ENCODE measurements at places on chromosomes 6 and 20.

GRCh38 chr6:81838031-81838430 lies 85.5 kb upstream of the TENT5A start:
- no peak for DNase-seq

DNA sequence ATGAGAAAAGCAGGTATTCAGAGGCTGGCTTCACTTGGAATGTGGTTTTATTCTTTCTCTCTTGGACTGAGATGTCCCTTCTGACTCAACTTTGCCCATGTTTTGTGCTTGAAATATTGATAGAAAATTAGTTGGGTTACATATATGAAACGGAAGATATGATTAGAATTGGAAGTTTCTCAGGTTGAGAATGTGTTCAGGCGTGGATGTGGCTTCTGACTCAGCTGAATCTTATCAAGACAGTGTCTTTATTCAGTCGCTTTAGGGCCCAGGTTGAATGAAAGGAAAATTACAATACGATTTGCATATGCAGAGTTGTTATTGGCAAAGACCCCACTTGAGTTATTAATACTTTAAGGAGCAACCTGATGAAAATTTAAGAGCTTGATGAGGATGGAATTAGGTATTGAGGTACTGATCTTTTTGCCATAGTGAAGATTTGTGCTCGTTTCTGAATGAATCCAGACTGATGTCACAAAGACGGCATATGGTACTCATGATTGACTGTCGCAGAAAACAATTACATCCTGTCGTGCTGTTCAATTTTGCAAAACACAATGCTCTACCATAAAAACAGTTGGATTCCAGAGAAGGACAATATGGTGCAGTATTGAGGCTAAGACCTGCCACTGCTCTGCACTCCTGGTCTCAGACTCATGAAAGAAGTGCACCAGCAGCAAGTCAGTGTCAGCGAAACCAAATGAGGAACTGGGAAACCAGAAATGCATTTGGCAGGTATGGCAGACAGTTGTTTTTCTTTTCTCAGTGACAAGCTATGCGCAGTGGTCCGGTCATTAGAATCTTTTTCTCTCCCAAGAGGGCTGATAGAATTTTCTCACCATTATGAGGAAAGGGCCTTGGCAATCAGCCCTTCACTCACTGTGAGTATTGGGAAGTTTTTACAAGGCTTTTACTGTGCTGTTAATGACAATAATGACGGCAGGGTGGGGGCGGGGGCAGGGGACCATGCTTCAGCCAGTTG lies 158.3 kb downstream of the DOK5 start:
- DNase-seq = no peak

DNA sequence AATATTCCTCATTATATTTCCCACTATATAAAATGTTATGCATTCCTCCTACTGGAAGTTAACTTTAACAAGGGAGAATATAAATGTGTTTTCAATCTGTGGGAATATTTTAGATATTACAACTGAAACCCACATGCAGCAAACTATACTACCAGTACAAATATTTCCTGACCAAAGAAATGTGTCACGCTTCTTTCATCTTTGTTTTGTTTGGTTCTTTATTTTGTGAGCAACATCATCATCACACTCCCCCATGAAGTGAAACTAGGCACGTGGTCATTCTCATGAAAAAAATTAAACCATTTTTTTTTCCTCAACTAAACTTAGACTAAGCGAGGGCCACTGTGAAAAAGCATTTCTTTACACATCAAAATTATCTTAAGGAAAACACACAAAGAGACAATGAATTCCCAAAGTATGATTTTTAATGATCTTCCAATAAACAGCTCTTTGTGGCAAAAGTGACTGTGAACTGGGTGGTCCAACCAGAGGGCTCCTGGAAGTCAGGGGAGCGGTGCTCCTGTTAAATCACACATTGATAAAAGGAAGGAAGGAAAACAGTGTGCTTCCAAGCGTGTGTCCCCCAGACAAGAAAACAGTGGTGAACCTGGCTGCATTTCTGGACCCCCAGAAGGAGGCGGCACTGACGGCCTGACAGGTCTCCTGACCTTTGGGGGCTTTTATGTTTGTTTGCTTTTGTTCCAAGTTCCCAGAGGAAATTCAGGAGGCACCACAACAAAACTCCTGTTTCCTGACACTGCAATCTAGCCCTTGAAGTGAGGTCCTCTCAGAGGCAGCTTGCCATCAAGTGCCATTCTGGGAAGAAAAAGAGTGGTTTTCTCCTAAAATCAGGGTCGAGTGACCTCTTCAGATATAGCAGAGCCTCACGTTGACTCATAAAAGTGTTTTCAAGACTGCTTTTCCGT lies 166.8 kb upstream of the FOXQ1 start:
- no peak for DNase-seq

DNA sequence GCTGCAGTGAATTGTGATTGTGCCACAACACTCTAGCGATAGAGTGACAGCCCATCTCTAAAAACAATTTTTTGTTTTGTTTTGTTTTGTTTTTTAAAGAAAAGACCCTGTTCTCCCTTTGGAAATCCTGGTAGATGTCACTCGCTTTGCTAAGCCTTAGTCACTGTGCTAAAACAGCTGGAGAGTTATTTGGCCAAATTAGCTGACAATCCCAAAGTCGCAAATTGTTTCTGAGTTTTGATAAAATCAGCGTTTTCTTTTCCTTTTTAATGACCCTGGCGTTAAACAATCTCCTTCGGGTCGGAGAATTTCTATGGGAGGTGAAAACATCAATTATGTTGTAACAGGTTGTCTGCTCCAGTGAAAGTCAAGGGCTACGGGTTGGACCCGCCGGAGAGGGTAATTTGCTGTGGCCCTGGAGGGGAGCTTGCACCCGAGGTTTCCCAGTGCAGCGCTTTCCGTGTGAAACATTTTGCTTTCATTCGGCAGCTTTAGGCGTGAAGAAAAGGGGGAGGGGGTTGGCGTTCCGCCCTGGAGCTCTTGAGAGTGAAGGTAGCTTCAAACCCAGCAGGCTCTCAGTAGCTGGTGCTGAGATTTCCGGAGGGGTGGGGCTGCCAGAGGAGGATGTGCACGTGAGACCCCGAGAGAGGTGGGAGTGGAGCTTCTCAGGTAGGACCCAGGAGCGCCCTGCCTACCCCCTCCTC lies 296.6 kb downstream of the PHACTR1 start:
- DNase-seq = no peak

DNA sequence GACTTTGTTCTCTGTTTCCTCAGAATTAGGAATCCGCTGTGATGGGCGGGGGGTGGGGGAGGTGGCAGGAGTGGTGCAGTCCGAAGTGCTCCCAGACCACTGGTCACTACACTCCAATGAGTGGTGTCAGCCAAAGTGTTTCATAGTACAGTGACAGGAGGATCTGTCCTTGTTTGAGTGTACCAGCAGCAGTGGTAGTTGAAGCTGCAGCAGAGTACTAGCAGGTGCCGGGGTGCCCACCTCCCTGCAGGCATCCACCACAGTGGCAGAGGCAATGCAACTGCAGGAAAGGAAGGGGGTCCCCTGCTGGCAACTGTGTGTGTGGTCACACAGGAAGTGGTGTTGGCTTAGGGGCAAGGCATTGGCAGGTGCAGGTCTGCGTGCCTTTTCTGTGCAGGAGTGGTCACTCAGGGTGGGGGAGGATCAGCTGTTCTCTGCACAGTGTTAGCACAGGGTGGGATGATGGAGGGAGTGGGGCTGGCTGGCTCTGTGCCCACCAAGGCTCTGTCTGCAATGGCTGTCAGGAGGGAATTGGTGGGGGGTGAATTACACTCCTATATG lies 9.7 kb downstream of the HLA-DOB start:
- DNase-seq = no peak

DNA sequence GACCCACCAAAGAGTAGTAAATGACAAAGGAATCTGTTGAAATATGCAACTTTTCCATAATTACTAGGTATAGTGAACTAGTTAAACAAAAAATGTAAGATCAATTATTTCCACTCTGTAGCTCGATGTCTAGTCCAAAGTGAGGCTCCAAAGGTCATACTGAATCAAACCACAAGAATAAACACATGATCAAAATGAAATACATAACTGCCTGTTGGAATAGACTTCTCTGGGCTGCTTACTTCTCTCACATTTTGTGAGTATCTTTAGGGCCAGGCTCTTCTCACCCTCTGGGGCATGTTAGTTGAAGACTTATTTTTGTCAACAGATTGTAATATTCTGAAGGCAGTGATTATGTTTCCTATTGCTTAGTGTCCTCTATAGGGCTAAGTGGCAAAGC lies 103.7 kb upstream of the TMEM170B start:
- no peak for DNase-seq

- DNase-seq = no peak
Observed at GRCh38 chr6:42424906-42425474, 26.7 kb downstream of the TRERF1 start.

- DNase-seq = no peak
Observed at GRCh38 chr6:101322921-101323320, 70.6 kb upstream of the GRIK2 start.

GRCh38 chr6:37134396-37135191 lies 35.4 kb upstream of the PIM1 start:
- no peak for DNase-seq

DNA sequence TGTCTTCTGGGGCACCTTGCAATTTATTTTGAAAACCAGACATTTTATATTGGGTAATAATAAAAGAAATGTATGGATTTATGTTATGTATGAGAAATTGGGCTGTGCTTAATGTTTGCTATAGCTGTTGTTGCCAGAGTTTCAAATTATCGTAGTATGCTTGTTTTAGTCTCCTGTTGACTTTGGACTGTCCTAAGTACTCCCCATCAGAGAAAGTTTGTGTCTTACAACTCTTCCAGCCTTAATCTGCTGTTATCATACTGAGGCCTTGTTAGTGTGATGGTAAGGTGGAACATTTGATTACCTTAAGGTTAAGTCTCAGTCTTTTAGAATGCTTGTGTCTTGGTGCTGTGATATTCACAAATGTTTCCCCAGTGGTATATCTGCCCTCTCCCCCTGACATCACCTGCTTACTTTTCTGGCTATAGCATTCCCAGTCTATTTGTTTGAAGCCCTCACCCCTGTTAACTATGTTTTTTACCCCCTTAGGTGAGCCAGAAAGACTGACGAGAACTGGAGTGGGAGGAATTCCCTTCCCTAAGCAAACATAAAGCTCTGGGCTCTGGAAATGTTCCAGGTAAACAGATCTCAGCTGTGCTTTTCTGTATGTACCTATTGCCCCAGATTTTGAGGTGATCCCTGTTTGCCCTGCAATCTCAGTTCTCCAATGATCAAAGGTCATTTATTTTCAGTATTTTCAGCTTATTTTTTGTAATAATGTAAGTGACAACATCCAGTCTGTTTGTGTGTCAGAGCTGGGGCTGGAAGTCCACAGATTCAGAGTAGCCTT lies 581.1 kb upstream of the CITED2 start:
- DNase-seq = no peak

Data from activated T-cell treated with anti-CD3 and anti-CD28 coated beads for 24 hours (primary cell).